ENCODE measurements at places on chromosomes 5 and 9.

DNA sequence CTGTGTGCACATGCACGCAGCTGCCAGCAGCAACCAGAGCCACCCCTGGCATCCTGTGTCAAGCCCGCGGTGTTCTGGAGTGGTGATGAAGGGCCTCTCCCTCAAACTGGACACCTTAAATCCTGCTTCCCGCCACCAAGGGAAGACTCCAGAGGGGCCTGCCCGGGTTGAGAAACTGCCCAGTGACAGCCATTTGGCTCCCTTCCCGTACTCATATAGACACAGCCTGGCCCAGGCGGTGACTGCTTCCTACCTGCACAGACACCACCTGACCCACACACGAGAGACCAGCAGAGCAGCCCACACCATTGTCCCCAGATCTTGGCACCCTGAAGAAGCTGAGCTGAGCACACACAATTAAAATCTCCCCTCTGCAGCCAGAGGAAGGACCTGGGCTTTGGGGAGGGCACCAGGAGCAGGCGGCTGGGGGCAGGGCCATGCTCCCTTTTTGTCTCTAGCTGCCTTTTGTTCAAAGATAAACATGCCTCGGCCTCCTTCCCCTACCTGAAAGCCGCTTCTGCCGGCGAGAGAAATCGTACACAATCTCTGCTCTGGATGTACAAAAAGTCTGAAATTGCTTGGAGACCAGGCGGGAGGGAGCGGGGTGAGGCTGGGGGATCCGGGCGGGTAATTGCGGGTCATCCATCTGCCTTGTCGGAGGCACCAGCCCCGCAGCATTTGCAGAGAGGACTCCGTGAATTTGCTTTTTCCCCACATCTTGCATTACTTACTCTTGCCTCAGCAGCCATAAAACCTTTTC, 78.4 kb downstream of the TSPAN17 start:
- no peak for DNase-seq

GRCh38 chr5:142976861-142977260, 206.7 kb downstream of the ARHGAP26 start:
- no peak for DNase-seq

DNA sequence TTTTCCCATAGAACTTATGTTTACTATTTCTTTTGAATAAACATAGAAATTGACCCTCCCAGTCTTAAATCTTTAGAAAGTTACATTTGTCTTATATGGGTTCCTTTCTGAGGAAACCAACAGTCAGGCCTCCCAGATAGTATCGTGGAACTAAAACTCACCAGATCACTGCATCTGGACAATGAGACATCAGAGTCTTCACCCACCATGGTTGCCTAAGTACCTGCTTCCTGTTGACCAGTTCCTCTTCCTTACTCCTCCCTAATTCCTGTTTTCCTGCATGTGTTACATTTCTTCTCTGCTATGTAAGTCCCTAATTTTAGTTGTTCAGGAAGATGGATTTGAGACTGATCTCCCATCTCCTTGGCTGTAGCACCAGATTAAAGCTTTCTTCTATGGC, 462.2 kb downstream of the DIRAS2 start:
- no peak for DNase-seq

- no peak for DNase-seq
Observed at GRCh38 chr5:38453921-38454320, 102.5 kb downstream of the LIFR start.

- DNase-seq, result no peak
Observed at GRCh38 chr9:89805571-89806292, 200.9 kb downstream of the GADD45G start.

GRCh38 chr9:108160706-108161355, 671.3 kb upstream of the KLF4 start:
- no peak for DNase-seq

- no peak for DNase-seq
Observed at GRCh38 chr9:107888773-107889227, 399.2 kb upstream of the KLF4 start.

DNA sequence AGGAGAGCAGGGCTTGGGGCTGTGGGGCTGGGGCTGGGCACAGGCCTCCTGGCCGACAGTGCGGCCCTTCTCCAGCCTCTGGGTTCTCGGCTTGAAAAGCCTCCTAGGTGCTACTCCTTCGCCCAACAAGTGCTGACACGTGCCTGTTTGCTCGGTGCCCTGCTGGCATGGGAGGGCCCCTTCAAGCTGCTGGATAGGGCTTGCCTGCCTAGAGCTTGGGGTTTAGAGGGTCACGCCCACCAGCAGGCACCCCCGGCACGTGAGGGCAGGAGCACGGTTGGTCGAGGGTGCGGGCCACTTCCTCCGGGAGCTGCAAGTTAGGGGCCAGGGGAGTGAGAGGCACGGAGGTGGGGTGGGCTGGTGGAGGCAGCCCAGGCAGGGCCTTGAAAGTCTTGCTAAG, 106.2 kb downstream of the RXRA start:
- DNase-seq, result no peak

GRCh38 chr5:59600153-59600552, 293.4 kb downstream of the PDE4D start:
- no peak for DNase-seq

GRCh38 chr5:143314659-143315058, 88.8 kb downstream of the NR3C1 start:
- DNase-seq, result peak; percentile 44

DNA sequence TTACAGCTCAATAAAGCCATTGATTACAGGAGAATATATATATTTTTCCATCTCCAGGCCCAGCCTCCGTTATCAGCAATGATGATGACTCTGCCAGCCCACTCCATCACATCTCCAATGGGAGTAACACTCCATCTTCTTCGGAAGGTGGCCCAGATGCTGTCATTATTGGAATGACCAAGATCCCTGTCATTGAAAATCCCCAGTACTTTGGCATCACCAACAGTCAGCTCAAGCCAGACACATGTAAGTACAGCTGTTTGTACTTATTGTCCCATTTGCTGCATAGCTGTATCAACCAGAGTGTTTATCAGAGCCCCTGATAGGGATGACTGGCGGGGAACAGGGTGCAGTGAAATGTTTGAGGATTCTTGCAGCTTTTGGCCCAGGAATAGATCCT, 197.7 kb downstream of the NTRK2 start:
- DNase-seq, result no peak

- no peak for DNase-seq
Observed at GRCh38 chr9:38423973-38424843, at the start of gene IGFBPL1. Gene IGFBPL1, minus strand, starts transcription at chr9:38424454. Its CDS starts 30 bp downstream, at chr9:38424424.

DNA sequence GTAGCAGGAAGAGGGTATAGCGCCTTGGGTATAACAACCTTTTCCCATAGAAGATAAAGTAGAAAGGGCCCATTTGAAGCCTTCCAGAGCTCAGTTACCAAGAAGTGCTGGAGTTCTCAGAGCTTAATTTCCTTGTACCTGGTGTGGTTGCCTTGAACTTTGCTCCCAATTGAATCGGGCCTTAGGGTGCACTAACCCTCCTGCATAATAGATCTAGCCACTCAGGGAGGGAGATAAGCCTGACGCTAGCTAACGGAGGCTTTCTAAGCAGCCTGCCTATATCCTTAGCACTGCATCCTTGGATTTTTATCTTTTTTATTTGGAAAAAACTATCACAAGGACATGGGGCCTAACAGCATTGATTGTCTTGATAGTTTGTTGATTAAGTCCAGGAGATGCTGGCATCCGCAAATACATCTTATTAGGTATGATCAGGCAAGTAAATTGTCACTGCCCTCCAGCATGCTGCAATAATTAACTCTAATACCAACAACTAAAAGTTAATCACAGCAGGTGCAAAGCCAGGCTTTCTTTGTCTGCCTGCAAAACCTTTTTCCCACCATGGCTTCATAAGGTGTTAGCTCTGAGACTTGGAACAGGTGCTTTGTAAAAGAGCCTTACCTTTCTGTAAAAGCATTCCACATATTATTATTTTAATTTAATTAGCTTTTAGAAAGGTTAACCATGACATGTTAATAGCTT, 199.4 kb downstream of the SREK1 start:
- no peak for DNase-seq

GRCh38 chr5:175680020-175680419, 22.1 kb downstream of the HRH2 start:
- DNase-seq, result no peak

- DNase-seq, result no peak
Observed at GRCh38 chr9:79774356-79774755, 202.6 kb downstream of the TLE4 start.
